ENCODE measurements at places on chromosomes 5 and 9. TPM values are rescaled to one million over a fixed set of nuclear protein-coding genes. Genes with fewer than 3 reads are reported as not detected.

Gene MRNIP
- total RNA-seq: 6.2 TPM

Gene HSD17B4
- total RNA-seq: 151 TPM

Gene FAM169A
- total RNA-seq: 3.1 TPM

Gene PTCD2
- 9.5 TPM for total RNA-seq

Gene STPG3
- total RNA-seq: not detected
